ENCODE measurements at places on chromosomes 2 and 18.

DNA sequence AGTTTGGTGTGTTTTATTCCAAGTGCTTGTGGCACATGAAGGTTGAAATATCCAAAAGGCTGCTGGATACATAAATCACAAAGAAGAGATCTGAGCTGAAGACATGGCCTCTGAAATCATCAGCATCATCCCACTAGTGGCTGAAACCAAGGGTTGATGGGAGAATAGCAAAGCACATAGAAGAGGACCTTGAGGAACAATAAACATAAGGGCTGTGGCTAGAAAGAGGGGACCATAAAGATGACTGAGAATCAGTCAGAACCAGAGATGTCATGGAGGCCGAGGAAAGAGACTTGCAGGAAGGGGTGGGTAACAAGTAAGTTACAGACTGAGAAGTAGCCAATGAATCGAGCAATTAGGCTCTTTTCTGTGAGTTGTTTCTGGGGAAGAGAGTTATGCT lies 116.8 kb downstream of the CDC42EP3 start:
- no peak for DNase-seq

DNA sequence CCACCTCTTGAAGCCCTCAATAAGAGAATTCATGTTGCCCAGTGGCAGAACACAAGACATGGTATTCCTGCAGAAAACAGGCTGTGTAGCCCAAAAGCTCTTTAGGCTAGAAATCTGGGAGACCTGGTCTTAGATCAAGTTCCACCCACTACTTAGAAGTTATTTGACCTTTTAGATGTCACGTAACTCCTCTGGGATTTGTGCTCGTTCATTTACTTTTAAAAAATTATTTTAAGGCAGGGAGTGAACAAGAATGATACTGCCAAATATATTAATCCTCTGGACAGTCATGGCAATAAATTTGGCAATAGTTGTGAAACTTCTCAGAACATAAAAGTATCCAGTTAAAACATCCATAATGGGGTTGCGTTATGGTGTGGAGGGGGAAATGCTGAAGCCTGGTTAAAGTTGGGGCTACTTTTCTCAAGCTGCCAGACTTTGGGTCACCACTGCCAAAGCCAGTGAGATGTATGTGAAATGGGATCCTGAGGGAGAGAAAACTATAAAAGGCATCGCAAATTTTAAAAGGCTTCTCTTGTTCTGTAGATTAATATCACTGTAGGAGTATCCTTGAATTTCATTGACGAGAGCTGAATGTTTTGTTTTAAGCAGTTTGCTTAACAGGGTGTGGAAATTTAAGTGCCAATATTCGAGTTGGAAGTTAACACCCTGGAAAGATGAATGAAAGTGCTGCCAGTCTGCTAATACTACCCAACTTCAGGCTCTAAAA lies 15.8 kb downstream of the DAPL1 start:
- no peak for DNase-seq

- DNase-seq, result no peak
Measured at GRCh38 chr18:37476182-37476581, 89.4 kb downstream of the CELF4 start.

DNA sequence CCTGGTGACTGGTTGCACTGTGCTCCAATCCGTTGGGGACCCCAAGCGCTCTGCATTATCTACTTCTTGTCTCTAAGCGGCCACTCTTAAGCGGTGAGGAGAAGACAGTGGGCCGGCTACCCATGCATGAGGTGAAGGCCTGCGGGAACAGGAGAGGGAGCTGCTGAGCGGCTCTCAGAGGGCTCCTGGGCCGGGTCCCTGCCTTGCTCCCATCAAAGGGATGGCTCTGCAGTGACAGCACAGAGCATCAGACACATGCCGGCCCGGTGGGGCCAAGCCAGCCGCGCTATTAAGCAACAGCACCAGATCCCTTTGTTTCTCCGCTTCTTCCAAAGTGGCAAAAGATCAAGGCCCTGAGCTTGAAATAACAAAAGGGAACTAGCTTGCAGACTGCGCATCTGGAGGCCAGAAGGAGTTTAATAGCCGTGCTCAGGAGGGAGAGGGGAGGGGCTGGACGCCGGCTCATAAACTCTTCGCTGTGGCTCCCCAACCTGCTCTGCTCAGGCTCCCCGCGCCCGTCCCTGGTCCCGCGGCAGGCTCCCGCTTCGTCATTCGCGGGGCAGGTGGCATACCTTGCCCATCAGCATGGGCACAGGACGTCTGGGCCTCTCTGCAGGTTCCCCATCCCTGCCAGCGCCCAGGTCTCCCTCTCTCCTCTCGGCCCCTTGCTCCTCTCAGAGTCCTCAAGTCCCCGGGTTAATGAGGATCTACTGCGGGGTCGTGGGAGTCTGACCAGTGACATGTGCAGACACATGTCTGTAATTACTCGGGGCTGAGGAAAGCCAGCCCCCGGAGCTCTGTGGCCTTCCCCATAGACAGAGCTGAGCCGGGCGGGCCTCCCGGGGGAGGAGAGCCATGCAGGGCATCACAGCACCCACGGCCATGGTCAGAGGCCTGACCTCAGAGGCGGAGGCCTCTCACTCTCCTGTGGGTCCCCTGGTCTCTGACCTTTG lies 96.7 kb downstream of the ASB1 start:
- no peak for DNase-seq

DNA sequence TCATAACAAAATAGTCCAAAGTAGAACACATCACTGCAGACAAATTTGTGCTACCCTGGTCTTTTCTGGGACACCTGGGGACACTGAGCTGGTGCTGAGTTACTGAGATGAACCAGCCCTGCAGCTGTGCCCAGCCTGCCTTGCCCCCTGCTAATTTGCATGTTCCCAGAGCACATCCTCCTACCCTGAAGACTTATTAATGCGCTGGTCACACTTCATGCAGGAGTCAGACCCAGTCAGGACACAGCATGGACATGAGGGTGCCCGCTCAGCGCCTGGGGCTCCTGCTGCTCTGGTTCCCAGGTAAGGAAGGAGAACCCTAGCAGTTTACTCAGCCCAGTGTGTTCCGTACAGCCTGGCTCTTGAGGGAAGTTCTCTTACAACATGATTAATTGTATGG lies 1518.3 kb downstream of the RPIA start:
- DNase-seq, result no peak

DNA sequence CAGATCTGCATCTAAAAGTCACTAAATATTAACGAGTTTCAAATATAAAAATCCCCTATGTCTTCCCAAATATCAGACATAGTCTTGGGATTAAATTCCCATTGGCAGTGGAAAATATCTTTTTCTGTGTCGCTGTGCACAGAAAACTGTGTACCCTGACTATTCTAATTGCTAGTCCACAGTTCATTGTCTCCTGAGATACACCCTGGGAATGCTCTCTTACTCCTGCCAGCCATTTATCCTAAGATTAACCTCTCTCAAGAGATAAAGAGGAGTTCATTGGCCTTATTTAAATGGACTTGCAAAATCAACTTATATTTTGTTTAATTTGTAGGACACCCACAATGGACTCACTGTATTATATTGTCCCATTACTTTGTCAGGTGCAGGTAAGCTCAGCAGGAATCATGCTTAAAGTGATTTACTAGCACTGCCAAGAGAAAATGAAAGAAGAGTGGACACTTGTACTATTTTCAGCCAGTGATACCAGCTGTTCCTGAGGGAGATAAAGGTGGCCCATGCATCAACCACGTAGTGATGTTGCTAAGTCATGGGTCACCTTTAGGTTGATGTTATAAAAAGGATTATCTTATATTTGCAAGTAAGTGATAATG lies 553.8 kb downstream of the PIK3C3 start:
- no peak for DNase-seq

DNA sequence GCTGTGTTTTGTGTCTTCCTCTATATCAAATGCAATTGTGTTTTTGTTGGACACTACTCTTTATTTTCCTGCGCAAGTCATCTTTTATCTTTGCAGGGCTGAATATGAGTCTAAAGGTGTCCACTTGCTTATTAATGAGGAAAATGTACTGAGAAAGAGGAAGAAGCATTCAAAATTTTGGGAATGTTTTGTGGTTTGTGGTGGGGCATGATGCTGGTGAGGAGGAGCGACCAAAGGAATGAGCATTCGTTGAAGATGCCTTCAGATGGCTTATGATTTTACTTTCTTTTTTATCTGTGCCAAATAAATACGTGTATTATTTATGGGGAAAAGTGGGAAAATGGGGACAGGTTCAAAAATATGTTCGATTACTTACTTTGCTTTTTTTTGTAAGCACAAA lies 63.9 kb upstream of the SMIM21 start:
- DNase-seq, result no peak

- no peak for DNase-seq
Measured at GRCh38 chr2:80222644-80223043, 81.9 kb downstream of the LRRTM1 start.

- no peak for DNase-seq
Measured at GRCh38 chr2:165787334-165787733, 6.7 kb downstream of the GALNT3 start.

- DNase-seq, result no peak
Measured at GRCh38 chr18:604771-605170, 8.0 kb downstream of the CLUL1 start.

DNA sequence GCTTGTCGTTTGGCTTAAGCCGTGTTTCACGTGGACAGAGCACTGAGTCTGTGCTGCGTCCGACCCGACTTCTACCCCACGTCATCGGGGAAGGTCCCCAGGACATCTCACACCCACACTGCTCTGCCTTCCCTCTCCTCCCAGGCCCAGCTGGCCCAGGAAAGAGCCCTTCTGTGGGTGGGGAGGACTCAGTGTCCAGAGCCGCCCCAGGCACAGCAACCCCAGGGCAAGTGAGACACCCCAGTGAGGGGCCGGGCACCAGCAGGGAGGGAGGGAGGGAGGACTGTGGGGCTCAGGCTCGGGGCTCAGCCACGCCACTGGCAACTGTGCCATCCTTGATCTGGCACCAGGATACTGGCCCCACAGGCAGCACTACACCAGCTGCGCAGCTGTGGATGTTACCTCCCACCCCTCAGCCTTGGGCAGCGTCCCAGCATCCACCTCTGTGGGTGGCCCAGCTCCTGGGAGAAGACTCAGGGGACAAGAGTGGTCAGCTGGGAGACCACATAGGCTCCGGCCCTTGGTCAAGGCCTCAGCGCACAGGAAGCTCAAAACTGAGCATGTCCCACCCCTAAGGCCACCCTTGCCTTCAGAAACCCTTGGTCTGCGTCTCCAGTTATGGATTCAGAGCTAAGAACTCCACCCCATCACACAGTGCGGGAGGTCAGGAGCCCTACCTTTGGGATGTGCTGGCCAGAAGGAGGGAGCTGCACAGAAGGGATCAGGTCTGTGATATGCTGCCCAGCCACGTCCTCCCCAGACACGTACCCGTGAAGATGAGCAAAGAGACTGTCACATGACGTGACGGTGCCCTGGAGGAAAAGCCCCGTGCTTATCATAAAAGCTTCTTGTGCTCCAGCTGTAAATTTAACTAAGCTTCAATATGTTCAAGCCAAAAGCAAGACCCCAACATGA lies 11.7 kb downstream of the PASK start:
- no peak for DNase-seq

DNA sequence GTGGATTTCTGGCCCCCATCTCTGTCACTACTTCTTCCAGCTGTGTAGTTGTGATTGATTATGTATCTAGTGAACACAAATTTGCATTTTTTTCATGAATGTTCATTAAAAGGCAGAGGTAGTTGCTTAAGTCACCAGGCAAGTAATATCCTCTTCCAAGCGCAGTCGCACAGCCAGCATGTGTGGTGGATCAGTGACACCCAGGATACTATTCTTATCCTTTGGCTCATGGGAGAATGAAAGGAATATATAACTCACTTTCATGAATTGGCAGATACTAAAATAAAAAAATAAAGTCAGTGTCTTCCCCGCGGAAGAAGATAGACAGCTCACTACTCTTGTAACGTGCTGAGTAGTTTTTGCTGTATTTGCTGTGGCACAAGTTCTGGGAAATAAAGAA lies 387.8 kb downstream of the CDH7 start:
- no peak for DNase-seq

GRCh38 chr18:34495506-34495905 lies 214.6 kb upstream of the DTNA start:
- DNase-seq, result no peak

DNA sequence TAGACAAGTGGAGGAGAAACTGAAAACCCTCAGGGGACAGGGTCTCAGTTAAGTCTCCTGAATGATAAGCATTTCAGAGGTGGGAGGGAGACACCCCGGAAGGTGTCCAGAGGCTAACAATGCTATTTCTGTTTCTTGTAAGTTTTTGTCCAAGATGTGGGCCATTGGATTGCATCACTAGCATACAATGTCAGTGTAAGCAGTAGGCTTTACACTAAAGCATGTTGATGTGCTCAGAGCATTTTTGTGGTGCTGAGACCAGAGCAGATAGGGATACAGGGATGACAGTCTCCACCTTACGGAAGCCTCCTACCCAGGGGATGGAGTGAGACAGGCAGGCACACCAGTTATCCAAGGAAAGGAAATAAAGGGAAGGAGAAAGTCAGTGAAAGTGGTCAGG lies 2.2 kb upstream of the IL1R1 start:
- no peak for DNase-seq

DNA sequence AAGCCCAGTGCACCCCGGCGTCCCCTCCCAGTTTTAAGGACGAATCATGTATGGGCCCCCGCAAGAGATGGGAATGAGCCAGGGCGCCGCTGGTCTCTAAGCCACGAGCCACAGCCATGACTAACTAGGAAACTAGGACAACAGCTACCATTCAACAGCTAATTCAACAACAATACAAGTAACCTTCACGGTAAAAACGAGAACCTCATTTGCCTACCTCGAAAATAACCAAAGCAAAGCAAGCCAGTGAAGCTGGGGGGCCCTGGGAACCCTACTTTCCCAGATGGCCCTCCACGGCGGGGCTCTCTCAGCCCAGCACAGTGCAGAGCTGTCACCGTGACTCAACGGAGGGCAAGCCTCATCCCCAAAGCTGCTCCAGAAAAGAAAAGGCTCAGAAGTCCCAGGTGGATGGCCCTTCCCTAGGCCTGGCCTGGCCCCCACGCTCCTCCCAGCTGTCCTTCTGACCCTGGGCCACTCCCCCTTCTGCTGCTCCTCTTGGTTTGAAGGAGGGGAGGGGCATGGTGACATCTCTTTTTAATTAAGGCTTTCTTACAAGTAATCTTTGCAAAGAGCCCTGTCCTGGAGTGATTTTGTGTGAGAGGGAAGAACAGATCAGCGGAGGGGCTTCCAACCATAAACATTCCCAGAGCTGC lies 126.3 kb downstream of the HDAC4 start:
- no peak for DNase-seq

DNA sequence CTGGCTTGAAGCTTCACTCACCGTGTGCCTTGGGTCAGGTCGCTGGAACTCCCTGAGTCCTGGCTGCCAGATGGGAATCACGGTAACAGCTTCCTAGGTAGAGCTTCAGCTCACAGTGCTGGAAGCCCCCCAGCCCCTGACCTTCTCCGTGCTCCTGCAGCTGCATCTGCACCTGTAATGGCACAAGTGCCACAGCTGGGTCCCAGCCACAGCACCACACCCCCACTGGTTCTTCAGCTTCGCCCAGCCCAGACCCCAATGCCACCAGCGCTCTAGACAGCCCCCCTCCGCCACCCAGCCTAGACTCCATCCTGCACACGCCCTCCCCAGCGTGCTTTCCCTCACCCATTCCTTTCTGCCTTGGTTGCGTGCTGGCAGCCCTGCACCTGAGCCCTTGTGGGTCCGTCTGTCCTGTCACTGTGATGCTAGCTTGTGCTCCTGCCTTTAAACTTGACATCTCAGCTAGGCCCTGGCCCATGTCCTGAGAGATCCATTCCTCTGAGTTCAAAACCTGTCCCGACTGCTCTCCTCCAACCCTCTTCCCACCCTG lies 7.6 kb upstream of the ESPNL start:
- peak; percentile 1 for DNase-seq

- no peak for DNase-seq
Measured at GRCh38 chr2:213104092-213104902, 47.1 kb downstream of the IKZF2 start.

Data from CD8-positive, alpha-beta T cell (primary cell).